T-cell (primary cell): ENCODE measurements at places on chromosomes 7 and 10.
A peak's percentile ranks its signal among the peaks of the same experiment; 100 is the strongest.

DNA sequence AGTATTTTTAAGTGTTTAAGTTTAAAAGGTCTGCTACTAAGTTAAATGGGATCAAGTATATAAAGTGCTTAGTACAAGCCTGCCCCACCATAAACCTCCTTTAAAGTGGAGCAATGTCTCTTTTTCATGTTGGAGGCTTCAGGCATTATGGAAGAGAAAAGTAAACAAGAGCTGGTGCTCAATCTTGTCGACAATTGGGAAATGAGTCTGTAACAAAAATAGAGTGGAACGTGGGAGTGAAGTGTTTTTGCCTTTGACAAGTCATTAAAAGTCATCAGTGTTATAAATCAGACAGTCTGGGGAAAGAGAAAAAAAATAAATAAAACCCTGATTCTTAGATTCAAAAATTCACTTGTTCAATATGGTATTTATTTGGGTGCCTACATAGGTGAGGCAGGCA lies 44.7 kb downstream of the DNAJC12 start:
- H3K4me1 ChIP-seq = no peaks in the 10 kb centered on the region
- no peak for DNase-seq
- no peaks in the 10 kb centered on the region for H3K36me3 ChIP-seq
- no peaks in the 10 kb centered on the region for H3K27me3 ChIP-seq
- H3K27ac ChIP-seq = no peak overlapping the region

DNA sequence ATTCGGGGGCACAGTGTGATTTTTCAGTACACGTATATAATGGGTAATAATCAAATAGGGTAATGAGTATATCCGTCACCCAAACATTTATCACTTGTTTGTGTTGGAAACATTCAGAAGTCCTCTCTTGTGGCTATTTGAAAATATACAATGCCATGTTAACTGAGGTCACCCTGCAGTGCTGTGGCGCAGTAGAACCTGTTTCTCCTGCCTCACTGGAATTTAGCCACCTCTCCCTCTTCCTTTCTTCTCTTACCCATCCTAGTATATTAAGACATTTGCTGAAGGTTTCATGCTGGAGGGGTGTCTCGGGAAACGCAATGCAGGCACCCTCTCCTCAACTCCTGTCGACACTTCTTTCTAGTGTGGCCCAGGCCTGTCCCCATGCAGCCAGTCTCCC lies 425.3 kb upstream of the MKI67 start:
- DNase-seq = no peak
- no peak overlapping the region for H3K27ac ChIP-seq
- H3K36me3 ChIP-seq = no peaks in the 10 kb centered on the region
- peaks cover 8% of the 10 kb centered on the region for H3K27me3 ChIP-seq

GRCh38 chr7:152341914-152342236 lies 93.9 kb downstream of the KMT2C start:
- H3K4me3 ChIP-seq = no peak overlapping the region
- no peak overlapping the region for H3K27ac ChIP-seq
- DNase-seq = no peak
- H3K4me1 ChIP-seq = peaks cover 7% of the 10 kb centered on the region

DNA sequence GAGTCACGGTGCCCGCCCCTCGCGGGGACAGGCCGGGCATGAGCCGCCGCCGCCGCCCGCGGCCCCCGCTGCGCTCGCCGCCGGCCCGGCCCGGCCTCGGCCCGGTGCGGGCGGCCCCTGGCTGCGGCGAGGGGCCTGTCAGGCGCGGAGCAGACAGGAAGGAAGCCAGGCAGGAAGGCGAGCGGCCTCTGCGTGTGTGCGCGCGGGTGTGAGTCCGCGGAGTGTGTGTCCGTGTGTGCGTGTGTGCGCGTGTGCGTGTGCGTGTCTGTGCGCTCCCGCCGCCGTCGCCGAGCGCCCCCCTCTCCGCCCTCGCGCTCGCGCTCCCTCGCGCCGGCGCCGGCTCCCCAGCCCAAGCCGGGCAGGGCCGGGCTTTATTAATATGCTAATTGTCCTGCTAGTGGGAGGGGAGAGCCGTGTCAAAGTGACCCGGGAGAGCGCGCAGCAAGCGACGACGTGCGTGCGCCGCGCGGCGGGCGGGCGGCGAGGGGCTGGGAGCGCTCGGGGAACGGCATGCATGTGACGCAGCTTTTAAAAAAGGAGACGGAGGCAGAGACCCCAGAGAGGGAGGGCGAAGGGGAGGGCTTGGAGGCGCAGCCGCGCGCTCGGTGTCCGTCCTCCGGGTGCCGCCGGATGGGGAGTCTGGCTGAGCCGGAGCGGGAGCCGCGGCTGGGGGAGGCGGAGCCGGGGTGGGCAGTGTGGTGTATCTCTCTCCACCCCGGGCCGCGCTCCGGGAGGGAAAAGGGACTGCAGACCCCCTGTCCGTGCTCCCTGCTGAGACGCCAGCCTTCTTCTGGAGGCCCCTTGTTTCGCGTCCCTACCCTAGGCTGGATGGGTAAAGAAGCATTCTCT lies at the start of gene LDB1:
TSS of gene LDB1 (minus strand) at position 227 of the 849 bp plus-strand sequence. CDS start 258 bp downstream, outside the sequence.
- no peaks in the 10 kb centered on the region for H3K36me3 ChIP-seq
- H3K27me3 ChIP-seq = no peaks in the 10 kb centered on the region

GRCh38 chr7:18225067-18225466 lies 197.4 kb upstream of the PRPS1L1 start:
- no peak overlapping the region for H3K4me3 ChIP-seq
- H3K4me1 ChIP-seq = no peaks in the 10 kb centered on the region
- no peak overlapping the region for H3K27ac ChIP-seq
- no peaks in the 10 kb centered on the region for H3K36me3 ChIP-seq

DNA sequence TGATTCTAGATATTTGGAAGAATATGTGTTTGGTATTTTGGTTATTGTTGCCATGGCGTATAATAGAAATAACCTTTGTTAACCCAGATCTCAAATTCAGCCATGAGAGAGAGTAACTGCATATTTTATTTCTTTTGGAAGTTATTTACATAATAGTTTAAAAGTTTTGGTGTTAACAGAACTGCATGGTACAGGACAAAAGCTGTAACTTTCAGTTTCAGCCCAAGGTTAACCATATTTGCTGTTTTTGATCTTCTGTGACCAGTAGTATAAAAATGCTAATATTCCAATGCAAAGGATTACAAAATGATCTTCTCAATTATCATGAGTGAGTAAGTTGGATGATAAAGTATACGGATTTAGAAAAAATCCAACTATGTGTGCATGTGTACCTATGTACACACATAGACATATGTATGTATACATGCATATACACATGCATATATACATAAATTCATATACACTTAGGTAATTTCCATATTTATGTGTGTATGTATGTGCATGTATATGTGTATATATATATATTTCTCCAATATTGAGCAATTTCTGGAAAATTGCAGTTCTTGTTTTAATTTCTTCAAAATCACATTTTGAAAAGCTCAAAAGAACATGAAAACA lies 38.0 kb upstream of the PIP4K2A start:
- no peak overlapping the region for H3K27ac ChIP-seq
- peaks cover 2% of the 10 kb centered on the region for H3K4me1 ChIP-seq
- no peaks in the 10 kb centered on the region for H3K36me3 ChIP-seq
- no peak for DNase-seq
- no peak overlapping the region for H3K4me3 ChIP-seq

DNA sequence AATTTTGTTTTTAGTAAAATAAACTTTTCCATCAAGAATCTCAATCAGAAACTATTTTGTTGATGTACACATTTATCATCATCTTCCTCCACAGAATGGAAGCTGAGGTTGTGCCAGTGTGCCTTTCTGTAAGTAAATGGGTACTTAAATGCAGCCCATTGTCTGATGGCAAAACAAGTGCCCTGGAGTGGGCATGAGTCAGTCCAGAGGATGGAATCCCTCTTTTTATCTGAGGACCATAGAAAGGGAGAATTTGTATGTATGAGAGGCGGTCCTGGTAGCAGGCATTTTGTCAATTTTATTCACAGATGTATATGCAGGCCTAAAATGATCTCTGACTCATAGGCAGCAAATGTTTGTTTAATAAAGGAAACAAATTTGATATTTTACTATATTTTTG lies 102.1 kb upstream of the MAGI2 start:
- no peak for DNase-seq
- no peak overlapping the region for H3K27ac ChIP-seq
- no peaks in the 10 kb centered on the region for H3K4me1 ChIP-seq
- no peaks in the 10 kb centered on the region for H3K36me3 ChIP-seq

DNA sequence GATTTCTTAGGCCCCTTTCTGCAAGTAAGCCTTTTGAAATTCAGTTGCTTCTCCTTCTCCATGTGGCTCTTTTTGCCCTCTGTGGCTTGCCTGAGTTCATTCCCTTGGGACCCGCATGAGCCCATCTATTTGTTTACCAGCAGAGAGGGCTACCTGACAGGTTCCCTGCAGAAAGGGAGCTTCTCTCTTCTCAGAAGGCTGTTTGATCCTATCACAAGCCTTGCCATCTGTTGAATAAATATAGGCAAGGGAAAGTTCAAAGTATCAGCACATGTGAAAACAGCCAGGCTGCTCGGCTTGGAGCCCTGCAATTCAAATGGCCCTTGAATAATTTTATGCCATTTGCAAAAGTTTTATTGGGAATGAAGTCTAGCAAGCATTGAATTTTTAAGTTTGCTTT lies 720.2 kb upstream of the FZD8 start:
- H3K27ac ChIP-seq = no peak overlapping the region
- H3K27me3 ChIP-seq = no peaks in the 10 kb centered on the region
- no peak for DNase-seq
- H3K36me3 ChIP-seq = no peaks in the 10 kb centered on the region

DNA sequence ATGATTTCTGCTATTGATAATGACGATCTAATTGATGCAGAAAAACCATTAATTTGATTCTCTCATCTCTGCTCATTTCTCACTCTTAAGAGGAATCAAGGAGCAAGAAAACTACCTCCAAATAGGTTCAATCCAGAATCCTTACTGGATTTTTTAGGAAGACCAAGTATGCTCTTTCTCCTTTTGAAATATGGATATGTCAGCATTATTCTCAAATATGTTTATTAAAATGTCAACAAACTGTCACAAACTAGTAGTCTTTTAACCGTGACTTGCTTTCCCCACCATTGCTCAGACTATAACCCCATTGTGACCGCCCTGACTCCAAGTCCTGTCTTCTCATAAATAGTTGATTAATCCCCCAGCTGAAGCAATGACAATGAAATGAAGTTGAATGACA lies 1.1 kb upstream of the ATOH7 start:
- H3K4me3 ChIP-seq = no peak overlapping the region
- peaks cover 9% of the 10 kb centered on the region for H3K4me1 ChIP-seq
- no peak for DNase-seq
- H3K27me3 ChIP-seq = peaks cover 2% of the 10 kb centered on the region
- H3K27ac ChIP-seq = no peak overlapping the region
- no peaks in the 10 kb centered on the region for H3K36me3 ChIP-seq

DNA sequence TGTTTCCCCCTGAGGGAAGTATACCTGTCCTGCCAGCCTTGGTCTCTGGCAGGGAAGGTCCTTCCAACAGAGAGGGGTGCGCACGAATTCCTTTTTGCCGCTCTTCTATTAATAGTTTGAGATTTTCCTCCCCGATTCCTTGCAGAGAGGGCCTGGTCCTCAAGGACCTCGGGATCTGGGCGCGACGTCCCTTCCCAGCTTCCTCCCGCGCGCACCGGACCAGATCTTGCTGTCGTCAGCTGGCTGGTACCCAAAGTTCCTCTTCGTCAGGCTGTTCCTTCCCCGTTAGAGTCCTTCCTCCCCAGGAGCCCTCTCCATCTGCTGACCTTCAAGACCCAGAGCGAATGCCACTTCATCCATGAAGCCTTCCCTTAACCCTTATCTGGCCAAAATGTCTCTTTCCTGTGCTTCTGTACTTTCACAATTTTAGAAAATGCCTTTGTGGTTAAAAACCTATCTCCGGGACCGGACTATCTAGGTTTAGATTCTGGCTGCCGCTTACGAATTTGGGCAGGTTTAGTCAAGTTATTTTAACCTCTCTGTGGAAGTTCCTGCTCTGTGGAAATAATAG lies 851 bp upstream of the GOT1 start:
- DNase-seq = no peak
- peak overlapping the region; percentile 75 for H3K4me3 ChIP-seq
- H3K27ac ChIP-seq = peak overlapping the region; percentile 67
- peaks cover 18% of the 10 kb centered on the region for H3K4me1 ChIP-seq

- no peaks in the 10 kb centered on the region for H3K36me3 ChIP-seq
- no peak overlapping the region for H3K4me3 ChIP-seq
- DNase-seq = no peak
- H3K4me1 ChIP-seq = no peaks in the 10 kb centered on the region
- H3K27me3 ChIP-seq = no peaks in the 10 kb centered on the region
Measured at GRCh38 chr10:77424257-77424656, 213.4 kb downstream of the KCNMA1 start.

DNA sequence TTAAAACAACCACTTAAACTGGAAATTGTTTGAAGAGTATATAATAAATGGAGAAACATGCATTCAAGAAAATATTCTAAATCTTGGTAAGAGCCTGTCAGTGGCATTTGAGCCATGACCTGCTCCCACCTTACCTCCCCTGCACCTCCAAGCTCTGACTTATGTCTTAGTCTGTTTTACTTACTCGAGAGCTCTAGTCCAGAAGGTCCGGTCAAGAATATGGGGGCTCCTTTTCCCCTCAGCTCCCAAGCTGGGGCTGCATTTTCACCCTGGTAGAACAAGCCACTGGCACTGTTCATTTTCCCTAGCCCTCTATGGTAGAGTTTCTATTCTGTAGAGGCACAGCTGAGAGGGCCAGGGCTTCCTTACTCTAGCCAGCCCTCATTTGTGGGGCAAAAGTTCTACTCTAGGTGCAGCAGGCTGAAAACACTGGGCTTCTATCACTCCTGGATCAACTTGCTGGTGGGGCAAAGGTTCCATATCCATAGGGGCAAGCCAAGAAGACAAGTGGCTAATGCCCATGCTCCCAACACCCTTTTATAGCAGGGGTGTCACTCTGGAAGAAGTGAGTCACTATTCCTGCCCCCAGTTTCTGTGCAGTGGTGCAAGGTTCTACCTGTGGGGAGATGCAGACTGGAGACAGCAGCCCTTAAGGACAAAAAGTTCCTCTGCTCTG lies 40.6 kb downstream of the ZNF438 start:
- no peaks in the 10 kb centered on the region for H3K27me3 ChIP-seq
- no peak for DNase-seq
- no peak overlapping the region for H3K4me3 ChIP-seq
- no peak overlapping the region for H3K27ac ChIP-seq
- H3K4me1 ChIP-seq = no peaks in the 10 kb centered on the region

GRCh38 chr10:22053048-22053447 lies 49.5 kb upstream of the DNAJC1 start:
- H3K4me3 ChIP-seq = no peak overlapping the region
- no peaks in the 10 kb centered on the region for H3K27me3 ChIP-seq
- no peak for DNase-seq
- H3K36me3 ChIP-seq = no peaks in the 10 kb centered on the region
- no peaks in the 10 kb centered on the region for H3K4me1 ChIP-seq

DNA sequence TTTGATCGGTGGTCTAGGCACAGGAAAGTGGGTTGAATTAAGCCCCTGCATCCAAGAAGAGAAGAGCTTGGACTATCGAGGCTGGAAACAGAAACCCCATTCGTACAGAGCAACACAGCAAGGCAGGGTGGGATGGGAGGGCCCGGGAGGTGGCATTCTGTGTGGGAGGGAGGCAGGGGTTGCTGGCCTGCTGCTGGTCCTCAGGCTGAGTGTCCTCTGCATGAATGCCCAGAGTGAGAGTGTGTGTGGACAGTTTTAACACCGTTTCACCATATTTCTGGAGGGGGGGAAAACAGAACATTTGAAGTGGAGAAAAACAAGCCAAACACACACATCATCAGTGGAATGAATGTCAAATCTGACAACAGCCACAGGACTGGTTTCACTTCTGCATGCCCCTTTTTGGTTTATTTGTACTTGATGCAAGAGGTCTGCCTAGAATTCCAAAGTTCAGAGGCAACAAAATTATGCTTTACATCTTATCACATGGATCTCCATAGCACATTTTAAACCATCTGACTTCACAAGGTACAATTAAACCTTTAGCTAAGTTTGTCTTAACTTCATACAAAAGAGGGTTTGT lies 11.1 kb upstream of the ENO4 start:
- peaks cover 4% of the 10 kb centered on the region for H3K27me3 ChIP-seq
- no peaks in the 10 kb centered on the region for H3K4me1 ChIP-seq
- H3K36me3 ChIP-seq = no peaks in the 10 kb centered on the region
- no peak for DNase-seq
